ENCODE measurements at places on chromosomes 4 and X. TPM values are rescaled to one million over a fixed set of nuclear protein-coding genes. Genes with fewer than 3 reads are reported as not detected.
A peak's percentile ranks its signal among the peaks of the same experiment; 100 is the strongest.

GRCh38 chrX:40006106-40007017 lies 91.4 kb downstream of the BCOR start:
- no peak for DNase-seq

DNA sequence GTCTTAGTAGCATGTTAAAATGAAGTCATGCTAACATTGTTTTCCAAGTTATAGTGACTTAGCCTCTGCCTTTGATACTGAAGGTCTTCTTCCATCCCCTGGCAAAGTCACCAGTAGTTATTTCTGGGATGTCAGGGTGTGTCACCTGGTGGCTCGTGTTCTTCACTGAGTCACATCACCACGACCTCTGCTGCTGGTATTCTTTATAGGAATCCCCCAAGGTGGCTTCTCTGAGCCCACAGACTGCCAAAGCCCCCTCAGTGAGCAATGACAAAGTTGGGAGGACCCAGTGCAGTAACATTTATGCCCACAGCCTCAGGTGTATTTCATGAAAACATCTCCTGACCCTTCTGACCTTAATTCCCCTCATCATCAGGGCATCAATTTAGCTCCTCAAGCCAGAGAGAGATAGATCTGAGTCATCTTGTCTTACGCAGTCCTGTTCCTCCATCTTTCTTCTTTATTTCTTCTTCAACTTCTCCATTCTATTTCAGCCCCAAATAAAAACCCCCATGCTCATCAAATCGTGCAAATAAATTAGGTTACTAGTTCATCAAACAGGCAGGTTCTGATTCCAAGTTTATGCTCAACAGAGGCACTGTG lies 29.3 kb upstream of the GPRIN3 start:
- no peak for DNase-seq

DNA sequence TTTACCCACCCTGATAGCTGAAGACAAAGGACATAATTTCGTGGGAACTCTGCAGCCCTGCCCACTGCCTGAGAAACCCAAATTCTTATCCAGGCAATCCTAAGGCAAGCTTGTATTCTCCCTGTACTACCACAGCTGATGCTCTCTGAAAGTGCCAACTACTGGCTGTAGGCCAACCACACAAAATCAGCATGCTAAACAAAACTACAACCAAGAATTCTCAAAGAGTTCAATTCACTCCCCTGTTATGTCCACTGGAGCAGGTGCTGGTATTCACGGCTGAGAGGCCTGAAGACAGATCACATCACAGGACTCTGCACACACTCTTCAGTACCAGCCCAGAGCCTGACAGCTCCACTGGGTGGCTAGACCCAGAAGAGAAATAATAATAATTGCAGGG lies 375.9 kb upstream of the NDST4 start:
- DNase-seq: no peak

DNA sequence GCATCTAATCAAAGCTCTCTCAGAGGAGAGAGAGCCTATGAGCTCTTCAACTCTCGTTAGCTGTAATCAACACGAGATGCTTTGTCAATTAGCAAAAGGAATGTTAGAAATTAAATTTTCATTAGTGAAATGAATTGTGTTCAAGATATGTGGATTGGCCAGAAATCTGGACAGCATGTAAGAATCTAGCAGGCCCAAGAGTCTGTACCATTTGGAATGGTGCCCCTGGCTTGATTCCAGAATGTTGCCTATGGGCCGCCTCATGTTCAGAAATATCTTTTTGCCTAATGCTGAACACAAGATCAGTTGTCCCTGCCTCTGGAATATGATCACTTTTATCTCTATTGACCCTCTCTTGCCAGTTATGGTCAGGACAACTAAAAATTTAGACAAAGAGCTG lies 88.2 kb downstream of the RBM46 start:
- no peak for DNase-seq

DNA sequence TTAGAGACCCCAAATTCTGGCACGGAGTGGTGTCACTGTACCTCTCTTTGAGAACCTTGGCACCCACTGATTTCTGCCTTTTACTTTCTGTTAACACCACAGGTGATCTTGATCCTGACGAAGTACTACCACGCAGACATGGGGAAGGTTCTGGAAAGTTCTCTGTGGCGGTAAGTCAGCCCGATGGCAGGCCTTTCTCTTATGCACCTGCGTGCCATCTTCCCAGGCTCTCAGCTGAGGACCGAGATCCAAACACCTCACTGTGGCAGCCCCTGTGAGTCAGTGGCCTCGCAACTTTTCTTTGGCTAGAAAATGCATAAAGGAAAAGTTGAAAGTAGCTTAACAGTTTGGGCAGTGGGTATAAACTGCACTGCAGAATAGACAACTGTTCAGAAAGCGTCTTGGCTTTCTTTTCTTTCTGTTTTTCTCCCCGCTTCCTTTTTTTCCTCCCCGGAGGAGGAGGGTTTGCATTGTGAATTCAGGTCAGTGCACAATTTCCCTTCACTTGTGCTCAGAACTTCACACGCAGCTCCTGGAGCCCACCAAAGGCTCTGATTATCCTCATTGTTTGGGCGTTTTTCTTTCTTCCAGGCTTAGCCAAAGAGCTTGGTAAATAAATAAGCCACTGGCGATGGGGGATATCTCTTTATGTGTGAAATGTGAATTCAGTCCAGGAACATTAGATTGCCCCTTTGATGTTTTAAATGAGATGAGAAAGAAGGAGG lies 38.4 kb downstream of the PSAPL1 start:
- no peak for DNase-seq

- DNase-seq: no peak
These were observed 82.6 kb upstream of the SLITRK2 start for GRCh38 chrX:145735036-145735435.

DNA sequence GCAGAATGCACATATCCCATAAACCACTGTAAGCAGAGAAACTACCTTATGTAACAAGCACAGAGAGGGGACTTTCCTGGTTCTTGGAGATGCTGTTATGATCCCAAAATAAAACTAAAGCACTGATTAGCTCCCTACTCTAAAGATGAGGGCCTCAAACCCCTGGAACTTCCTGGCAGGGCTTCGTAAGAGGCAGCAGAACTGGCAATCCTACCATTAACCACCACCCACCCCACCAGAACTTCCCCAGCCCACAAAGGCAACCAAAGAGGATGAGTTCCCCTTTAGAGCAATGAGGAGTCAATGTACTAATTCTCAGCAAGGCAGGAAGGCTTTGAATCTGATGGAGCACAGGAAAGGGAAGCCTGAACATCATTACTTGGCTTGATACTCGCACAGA lies 436.5 kb upstream of the FRG1 start:
- no peak for DNase-seq

- DNase-seq: no peak
These were observed 16.8 kb upstream of the AMOT start for GRCh38 chrX:112857478-112857878.

DNA sequence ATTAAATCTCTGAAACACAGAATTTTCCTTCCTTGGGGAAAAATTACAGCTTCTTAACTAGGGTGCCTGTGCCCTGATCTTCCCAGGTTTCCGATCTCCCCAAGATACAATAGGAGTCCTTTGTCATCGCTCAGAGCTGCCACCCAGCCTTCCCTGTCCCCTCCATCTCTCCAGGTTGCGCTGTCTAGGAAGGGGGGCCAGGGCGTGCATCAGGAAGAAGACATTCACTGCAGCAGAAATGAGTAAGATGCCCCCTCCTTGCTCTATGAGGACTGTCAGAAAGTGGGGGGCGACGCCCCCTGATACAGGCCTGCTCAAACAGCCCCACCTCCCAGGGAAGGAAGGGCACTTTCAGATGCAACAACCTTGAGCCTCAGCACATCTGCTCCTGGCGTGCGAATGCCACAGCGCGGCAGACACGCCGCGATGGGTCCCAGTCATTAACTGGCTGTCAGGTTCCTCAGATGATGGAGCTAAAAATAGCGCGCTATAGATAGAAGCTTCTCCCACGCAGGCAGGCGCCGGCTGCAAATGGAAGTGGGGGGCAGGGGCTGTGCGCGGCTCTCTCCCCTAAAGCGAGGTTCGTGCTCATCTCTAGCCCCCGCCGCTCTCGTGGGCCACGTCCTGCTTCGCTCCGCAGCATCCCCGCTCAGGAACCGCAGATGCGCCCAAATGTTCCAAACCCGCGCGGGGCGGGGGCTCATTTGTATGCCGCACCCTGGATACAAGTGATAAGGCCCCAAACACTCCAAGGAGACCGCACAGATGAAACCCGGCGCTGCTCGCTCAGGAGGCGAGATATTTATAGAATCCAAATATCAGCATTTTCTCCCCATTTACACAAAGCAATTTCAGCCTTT lies 57.6 kb upstream of the LGI2 start:
- DNase-seq: no peak

GRCh38 chrX:16786791-16787735 lies 797 bp downstream of the TXLNG start:
- DNase-seq: no peak

GRCh38 chr4:58849026-58849425 lies 1738.8 kb upstream of the IGFBP7 start:
- no peak for DNase-seq

DNA sequence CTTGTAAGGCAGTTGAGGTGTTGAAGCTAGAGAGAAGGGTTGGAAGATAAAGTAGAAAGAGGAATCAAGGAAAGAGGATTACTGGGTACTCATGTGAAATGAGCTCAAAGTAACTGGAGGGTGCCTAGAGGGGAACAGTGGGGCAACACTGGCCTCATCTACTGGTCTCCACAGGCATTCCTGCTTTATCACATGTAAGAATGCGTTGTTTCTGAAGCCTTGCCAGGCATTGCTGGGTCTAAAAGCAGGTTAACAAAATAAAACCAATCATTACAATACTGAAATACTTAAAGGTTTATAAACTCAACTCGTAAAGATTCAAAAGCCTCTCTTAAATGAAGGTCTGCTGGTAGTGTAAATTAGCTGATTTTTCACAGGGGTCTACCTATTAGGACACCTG lies 96.0 kb downstream of the FANCB start:
- no peak for DNase-seq

DNA sequence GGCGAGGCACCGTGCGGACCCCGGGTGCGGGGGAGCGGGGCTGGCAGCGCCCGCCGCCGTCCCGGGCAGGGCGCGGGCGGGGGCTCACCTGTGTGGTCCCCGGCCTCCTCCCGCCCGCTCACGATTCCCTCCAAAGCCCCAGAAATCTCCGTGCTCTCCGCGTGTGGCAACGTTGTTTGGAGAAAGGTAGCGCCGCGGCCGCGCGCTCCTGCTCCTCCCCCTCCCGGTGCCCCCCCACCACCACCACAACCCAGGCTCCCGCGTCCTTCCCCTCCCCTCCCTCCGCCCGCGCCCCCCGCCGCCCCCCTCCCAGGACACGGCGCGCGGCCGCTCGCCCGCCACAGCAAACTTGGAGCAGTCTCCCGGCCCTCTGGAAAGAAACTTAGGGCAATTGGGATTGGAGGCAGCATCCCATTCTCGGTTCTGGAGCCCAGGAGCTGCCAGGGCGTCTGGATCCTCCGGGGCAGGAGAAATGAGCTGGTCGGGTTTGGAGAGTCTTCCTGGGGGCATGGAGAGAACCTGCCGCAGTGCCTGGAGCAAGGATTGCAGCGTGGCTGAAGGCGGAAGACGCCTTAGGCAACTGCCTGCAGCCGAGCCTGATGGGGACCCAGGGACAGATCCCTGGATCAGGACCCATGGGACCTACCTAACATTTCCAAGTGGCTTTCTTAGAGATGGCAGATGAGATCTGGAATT lies 855 bp downstream of the KLF3 start:
- DNase-seq: peak; percentile 43

GRCh38 chr4:188287169-188287894 lies 148.1 kb downstream of the TRIML1 start:
- DNase-seq: no peak

DNA sequence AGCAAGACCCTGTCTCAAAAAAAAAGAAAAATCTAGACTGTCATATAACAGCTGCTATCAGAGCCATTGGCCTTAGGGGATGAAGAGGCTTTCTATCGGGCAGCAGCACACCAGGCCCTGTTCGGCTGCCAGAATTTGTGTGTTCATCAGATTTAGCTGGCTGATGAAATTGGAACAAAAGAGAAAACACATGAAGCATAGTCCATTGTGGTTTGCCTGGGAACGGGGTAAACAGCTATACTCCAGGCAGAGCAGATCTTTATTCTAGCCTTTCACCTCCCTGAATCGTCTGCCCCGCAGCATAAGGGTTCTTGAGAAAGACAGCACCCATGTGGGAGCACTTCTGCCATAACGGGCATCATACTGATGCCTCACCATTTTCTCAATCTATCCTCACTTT lies 11.6 kb downstream of the TKTL1 start:
- DNase-seq: no peak

GRCh38 chrX:9466124-9466495 lies 1.3 kb downstream of the TBL1X start:
- DNase-seq: peak; percentile 16

- no peak for DNase-seq
These were observed 12.1 kb downstream of the ELF4 start for GRCh38 chrX:130098210-130098552.

- DNase-seq: no peak
These were observed 42.2 kb downstream of the SMIM20 start for GRCh38 chr4:25956260-25956659.

DNA sequence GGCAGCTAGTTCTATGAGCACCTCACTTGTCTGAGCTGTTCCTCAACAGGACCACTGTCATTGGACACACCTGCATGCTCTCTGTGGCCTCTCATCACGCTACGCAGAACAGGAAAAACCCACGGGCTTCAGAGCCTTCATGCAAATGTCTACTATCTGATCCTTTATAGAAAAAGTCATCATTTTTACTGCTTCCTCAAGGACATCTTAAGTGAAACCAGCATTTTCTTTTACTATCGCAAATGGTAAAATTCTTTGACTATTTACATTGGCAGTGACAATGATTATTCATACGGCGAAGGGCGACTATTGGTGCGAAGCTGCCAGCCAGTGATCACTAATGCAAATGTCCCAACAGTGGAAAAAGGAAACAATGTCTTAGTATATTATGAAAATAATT lies 147.0 kb downstream of the AFAP1 start:
- DNase-seq: no peak

DNA sequence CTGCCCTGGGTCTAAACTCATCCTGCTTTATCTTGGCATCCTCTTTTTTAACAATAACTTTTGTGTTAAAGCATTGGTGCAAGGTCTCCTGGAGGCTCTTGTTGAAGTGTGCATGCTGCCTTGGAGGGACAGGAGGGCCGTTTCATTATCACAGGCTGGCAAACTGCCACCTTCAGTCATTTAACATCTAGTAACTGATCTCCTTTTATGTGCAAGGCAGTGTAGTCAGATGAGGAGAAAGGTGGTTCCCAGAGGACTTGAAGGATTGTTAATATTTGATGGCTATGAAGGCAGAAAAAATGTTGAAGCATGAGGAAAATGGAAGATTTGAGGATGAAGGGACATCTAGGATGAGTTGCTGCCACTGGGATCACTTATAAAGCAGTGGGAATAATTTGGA lies 439.4 kb downstream of the RAPGEF2 start:
- no peak for DNase-seq

- DNase-seq: no peak
These were observed 3.6 kb downstream of the DRP2 start for GRCh38 chrX:101223226-101223625.

GRCh38 chr4:142282870-142283431 lies 563.1 kb downstream of the INPP4B start:
- DNase-seq: no peak

GRCh38 chr4:122003335-122003734 lies 51.5 kb upstream of the TRPC3 start:
- DNase-seq: peak; percentile 30

RHOH gene
- total RNA-seq: 1.0 TPM

PF4V1 gene
- not detected for total RNA-seq

ADH7 gene
- not detected for total RNA-seq

FRAS1 gene
- 5.7 TPM for total RNA-seq

MAGEA10 gene
- total RNA-seq: not detected

MAGEE1 gene
- total RNA-seq: 2.7 TPM

TRIM60 gene
- total RNA-seq: 0.90 TPM

PSMD10 gene
- total RNA-seq: 39.3 TPM

AREG gene
- 9.6 TPM for total RNA-seq

PGAM4 gene
- total RNA-seq: not detected

All from tibial nerve (tissue), 4 donors.